ENCODE measurements at places on chromosomes 5 and 9.

- no peak for DNase-seq
These were observed 18.8 kb downstream of the UGCG start for GRCh38 chr9:111915425-111915758.

DNA sequence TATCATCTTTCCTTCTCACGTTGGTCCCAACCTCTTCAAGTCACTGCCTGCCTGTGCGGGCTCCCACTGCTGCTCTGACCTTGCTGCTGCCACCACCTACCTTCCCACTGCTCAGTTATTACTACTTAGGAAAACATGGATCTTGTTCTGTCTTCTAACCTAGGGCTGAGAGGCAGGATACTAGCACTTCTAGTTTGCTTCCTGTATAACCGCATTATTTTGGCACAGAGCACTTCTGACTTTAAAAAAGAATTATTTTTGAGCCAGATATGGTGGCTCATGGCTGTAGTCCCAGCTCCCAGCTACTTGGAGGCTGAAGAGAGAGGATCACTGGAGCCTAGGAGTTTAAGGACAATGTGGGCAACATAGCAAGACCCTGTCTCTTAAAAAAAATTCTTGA, 135.4 kb upstream of the GNA14 start:
- DNase-seq: no peak

GRCh38 chr9:137396634-137397367, 26.2 kb downstream of the EXD3 start:
- no peak for DNase-seq

- DNase-seq: no peak
These were observed 455 bp upstream of the FER start for GRCh38 chr5:108747111-108747773.

GRCh38 chr9:134377976-134378375, 51.7 kb downstream of the RXRA start:
- no peak for DNase-seq

DNA sequence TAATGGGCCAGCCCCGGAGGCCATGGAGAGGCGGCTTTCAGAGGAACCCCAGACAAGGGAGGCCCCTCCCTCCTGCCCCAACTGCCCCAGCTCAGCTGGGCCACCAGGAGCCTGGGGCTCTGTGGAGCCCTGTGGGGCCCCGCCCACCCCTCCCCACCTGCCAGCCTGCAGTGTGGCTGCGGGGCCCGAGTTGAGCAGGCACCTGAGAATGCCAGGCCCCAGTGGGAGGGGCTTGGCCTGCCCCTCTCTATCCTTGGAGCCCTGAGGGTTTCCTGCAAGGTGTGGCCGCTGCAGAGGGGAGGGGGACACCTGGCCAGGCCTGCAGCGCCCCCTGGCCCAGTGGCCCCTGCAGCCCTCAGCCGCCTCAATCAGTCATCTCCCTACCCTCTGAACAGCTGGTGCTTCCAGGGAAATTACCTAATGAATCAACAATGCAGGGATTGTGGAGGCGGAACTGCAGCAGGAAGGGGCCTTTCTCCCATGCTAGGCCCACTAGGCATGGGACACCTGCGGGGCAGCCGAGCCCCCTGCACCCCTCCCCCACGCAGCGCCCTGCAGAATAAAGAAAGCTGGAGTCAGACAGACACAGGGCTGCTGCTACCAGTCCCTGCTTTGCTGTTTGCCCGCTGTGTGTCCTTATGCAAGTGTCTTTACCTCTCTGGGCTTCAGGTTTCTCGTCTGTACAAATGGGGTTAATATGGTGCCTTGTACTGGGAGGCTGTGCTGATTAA, 48.0 kb downstream of the LMX1B start:
- DNase-seq: no peak

DNA sequence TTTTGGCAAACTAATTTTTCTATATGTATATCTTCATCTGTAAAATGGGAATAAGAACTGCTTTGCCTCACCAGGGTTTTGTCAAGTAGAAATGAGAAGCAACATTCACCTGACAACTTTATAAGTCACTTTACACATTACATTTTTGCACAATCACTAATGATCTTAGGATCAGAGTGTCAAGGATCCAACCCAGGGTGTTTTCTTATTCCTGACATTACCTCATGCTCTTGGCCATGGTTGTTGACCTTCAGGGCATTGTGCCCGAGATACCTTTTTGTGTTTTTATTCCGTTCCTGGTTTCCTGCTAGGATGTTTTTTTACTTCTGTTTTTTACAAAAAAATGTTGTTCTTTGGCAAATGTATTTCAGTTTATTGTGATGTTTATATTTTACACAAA, 22.2 kb upstream of the RASA1 start:
- no peak for DNase-seq
